Retinal pigment epithelial cell (primary cell): ENCODE measurements at places on chromosomes 3 and 15.
A peak's percentile ranks its signal among the peaks of the same experiment; 100 is the strongest.

- no peak for DNase-seq
Measured at GRCh38 chr3:114994554-114995341, 152.3 kb downstream of the ZBTB20 start.

DNA sequence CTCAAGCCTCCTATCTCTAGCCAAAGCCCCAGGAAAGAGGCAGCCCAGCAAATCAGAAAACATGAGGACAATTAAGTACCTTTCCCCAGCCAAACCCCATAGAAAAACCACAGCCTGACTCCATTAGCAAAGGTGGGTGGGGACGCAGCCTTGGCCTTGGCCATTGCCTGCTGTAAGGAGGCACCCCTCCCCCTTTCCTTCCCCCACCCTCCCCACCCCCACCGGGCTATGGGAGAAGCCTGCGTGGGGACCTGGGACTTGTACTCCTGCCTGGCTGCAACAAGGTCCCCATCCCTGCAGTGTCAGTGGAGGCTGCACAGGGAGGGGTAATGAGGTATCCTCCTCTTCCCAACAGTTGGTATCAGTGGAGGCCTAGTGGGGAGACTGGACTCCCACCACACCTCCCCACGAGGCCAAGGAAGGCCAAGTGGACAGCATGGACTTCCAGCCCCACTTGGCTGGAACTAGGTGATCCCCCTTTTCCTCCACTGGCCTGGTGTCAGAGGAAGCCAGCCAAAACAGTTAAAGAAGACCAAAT lies 20.5 kb downstream of the PRR23E start:
- no peak for DNase-seq

GRCh38 chr3:61903931-61904657 lies 342.7 kb downstream of the PTPRG start:
- DNase-seq = peak; percentile 97

GRCh38 chr15:48654801-48655200 lies 9.3 kb upstream of the FBN1 start:
- no peak for DNase-seq

- DNase-seq = no peak
Measured at GRCh38 chr3:173584838-173585831, 187.6 kb downstream of the NLGN1 start.

DNA sequence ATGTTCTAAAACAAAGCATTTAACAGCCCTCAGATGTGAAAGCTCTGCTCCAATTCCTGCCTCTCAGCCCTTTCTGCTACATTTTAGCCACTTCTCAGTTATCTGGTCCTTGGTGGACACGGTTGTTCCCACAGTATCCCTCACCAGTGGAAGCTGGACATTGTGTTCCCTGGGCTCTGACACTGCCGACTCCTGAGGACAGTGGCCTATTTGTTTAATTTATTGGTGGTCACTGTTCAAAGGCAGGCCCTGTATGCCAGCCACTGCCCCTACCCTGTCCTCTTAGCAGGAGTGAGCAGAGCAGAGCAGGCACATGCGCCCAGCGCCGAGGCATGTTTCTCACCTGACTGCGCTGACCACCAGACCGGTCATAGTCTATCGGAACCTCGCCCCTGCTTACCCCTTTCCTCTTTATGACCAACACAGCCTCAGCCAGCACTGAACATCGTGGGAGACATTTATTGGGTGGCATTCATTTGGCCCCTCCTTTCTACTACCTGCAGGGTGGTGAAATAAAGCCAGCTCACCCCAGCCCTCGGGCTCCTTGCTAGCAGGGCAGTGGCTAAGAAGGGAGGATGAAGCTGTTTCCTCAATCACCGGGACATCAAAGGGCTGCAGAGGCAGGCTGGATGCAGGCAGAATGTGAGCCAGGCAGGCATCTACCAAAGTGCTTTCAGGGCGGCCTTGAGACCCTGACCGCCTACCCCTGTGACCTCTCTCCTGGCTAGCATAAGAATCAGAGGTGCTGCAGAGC lies 54.3 kb upstream of the HACD2 start:
- no peak for DNase-seq

DNA sequence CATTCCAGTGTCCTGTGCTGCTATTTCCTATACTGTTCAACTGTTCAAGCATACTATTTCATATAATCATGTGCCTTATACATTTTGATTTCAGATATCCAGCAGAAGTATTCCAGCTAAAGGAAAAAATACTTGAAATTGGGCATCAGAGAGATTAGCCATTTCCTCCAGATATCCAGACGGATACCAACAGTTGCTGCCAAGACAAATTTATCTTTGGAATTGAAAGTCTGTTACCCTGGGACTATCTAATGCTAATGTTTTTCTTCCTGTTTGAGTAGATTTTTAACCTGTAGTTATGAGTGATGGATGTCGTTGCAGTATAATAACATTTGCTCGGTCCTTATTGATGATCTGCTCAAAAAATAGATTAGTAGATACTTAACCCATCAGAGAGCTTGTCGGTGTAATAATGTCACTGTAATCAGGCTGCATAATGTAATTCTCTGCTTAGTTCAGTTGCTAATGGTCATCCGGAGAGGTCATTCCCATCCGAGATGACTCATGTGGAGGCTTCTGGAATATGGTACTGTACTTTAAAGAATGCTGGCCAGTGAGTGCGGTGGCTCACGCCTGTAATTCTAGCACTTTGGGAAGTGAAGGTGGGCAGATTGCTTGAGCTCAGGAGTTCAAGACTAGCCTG lies 51.5 kb downstream of the TIMP4 start:
- DNase-seq = no peak

GRCh38 chr3:4750306-4750968 lies 228.8 kb upstream of the BHLHE40 start:
- DNase-seq = peak; percentile 96

DNA sequence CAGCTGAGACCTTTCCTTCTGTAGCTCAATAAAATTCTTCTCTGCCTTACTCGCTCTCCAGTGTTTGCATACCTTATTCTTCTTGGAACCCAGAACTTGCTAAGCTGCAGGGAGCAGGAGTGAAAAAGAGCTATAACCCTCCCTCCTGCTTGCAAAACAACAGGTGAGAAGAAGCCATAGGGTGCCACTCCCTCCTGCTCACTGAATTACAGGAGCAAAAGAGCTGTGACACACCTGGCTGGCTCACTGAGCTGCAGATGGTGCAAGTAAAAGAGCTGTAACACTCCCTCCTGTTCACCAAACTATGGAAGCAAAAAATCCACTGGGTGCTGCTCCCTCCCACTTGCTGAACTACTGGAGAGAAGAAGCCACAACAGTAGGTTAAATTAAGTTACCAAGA lies 44.2 kb upstream of the C2CD4B start:
- no peak for DNase-seq

- no peak for DNase-seq
Measured at GRCh38 chr3:14524920-14525660, 15.1 kb downstream of the GRIP2 start.

DNA sequence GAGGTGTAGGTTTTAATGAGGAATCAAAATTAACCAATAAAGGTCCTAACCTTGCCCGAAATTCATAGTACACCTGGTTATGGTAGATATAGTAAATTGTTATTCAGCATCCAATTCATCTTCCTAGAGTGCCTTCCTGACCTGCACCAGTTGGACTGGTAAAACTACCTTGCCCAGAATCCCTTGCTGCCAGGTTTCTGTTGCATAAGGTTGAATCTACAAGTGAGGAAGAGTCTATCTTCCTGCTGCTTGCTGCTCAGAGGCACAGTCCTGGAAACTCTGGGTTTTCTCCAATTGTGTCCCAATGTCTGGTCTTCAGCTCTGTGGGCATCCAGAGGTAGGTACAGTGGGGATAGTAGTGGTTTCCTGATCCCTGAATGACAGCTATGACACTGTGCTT lies 17.3 kb downstream of the CCDC54 start:
- no peak for DNase-seq

DNA sequence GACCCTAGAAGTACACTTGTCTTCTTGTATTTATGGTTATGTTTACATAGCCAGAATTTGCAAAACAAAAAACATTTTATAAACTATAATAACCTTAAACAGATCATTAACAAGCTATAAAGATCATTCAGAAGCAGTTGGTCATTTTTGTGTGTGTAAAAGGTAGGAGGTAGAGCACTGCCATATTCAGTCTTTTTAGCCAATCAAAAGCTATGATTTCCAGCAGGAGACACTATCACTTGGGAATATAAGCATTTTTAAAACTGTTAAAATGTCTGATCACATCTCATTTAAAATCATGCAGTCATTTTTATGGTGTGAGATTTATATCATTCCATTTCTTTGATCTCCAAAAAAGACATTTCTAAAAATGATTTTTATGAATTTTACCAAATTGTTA lies 42.6 kb upstream of the ATP2C1 start:
- no peak for DNase-seq
